ENCODE measurements at places on chromosomes 12 and 14.

DNA sequence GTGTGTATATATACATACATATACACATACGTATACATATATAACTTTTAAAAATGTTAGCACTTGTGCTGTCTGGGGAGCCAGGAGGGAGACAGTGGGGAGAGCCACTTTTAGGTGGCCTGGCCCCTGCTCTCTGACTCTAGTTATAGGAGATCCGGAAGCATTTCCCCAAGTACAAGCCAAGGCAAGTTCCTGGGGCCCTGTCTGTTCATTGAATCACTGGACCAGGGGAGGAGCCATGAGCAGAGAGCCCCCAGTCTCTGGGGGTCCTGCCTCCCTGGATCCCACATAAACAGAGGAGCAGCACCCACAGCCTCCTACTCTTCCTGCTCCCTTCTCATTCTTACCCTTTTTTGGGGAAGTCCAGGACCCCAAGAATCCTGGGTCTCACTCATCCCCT, 45.4 kb upstream of the TMED10 start:
- no peak for DNase-seq

- DNase-seq: no peak
These were observed 11.7 kb upstream of the FLVCR2 start for GRCh38 chr14:75566752-75567151.

GRCh38 chr12:132071040-132071810, 72.9 kb downstream of the DDX51 start:
- no peak for DNase-seq

DNA sequence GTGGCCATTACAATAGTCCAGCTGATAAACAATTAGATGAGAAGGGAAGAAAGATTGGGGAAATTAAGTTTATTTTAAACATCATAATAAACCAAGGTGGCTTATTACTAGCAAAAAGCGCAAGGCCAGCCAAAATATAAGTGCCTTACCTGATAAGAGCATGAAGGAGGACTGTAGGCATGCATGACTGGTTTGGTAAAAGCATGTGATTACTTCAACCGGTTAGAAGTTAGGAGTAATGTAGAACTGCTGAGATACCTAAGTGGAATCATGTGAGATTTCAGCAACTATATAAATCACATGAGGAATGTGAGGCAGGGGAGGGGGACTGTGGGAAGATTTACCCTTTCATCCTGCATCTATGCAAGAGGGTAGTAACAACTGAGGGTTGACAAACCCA, 59.7 kb upstream of the CCDC196 start:
- DNase-seq: no peak

GRCh38 chr12:103884316-103884715, 43.3 kb upstream of the NT5DC3 start:
- DNase-seq: no peak

DNA sequence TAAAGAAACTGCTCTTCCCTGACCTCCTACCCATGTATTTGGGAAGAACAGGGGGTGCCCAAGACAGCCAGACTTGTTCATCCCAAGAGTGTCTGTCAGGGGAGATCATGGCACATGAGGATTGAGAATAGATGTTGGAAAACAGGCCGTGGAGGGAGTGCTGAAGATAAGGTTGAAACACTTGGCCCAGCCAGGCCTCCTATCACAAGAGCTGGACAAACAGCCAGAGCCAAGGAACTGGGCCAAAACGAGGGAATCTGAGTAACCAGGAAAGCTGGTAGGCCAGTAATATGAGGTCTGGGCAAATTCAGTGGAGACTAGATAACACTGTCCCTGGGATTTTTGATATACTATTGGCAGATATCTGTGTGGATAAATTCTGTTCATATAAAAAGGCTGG, 161.7 kb downstream of the TMX1 start:
- DNase-seq: no peak

DNA sequence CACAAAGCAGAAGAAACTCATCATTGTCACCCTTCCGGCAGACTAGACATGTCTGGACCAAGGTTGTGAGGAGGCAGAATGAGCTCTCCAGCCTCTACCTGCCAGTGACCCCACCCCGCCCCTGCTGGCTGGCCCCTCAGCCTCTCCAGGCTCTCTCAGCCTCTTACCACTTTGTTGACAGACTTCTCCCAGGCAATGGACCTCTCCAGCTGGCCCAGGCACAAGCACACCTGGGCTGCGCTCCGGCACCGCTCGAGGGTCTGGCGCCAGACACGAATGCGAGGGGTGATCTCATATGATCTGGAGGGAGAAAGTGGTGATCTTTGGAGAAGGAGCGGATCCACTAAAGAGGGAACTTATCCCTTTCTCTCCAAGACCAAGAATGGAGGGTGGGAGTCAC, 30.3 kb downstream of the BAZ2A start:
- no peak for DNase-seq

GRCh38 chr14:40414386-40414785, 982.2 kb upstream of the FBXO33 start:
- no peak for DNase-seq

DNA sequence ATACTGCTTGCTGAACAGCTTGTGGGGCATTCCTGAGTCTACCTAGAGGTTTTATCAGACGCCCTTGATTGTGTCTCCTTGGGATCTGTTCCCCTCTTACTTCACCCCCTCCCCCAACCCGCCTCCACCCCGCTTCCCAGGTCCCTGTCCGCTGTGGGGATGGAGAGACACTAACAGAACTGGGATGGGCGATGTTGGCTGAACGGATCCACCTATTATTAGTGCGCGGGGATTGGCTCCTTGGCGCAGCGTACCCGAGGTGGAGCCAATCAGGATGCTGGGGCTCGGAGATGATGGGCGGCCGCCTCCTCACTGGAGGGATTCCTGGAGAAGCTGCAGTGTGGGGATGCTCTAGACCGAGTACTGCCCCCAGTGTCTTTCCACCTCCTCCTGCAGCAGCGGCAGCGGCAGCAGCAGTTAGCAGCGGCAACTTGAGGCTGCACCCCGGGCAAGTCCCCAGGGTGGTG, at the start of gene SYT1:
Gene SYT1, plus strand, starts transcription at position 372 of the 467 bp plus-strand sequence.
- peak; percentile 98 for DNase-seq

DNA sequence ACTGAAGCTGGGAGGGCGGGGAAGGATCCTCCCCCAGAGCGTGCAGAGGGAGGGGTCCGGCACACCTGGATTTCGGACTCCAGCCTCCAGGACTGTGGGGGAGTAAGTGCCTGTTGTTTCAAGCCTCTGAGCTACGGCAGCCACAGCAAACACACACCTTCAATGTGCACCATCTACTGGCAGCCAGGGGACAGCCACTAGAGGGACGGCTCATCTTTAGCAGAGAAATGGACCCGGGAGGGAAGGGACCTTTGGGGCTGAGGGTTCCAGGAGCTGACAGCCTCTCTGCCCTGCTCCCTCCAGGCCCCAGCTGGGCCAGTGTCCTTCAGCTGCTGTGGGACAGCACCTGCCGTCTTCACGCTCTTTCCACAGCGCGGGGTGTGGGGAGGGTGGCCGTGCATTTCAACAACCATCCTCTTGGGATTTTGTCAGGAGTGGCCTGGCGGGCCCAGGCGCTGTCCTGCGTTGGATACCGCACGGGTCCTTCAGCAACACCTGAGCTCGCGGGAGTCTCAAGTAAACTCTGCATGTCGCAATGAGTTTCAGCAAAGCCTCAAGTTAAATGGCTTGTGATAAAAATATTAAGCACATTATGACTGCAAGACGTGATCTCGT, 209.2 kb upstream of the C14orf180 start:
- DNase-seq: no peak

DNA sequence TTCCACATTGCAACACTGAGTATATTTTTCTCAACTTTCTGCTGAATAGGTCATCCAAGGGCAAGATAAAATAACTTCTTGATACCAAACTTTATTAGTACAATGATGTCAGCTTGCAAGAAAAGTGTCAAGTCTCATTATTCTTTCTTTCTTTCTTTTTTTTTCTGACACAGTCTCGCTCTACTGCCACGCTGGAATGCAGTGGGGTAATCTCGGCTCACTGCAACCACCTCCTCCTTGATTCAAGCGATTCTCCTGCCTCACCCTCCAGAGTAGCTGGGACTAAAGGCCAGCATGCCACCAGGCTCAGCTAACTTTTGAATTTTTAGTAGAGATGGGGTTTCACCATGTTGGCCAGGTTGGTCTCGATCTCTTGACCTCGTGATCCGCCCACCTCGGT, 523.4 kb downstream of the FSCB start:
- DNase-seq: peak; percentile 6

DNA sequence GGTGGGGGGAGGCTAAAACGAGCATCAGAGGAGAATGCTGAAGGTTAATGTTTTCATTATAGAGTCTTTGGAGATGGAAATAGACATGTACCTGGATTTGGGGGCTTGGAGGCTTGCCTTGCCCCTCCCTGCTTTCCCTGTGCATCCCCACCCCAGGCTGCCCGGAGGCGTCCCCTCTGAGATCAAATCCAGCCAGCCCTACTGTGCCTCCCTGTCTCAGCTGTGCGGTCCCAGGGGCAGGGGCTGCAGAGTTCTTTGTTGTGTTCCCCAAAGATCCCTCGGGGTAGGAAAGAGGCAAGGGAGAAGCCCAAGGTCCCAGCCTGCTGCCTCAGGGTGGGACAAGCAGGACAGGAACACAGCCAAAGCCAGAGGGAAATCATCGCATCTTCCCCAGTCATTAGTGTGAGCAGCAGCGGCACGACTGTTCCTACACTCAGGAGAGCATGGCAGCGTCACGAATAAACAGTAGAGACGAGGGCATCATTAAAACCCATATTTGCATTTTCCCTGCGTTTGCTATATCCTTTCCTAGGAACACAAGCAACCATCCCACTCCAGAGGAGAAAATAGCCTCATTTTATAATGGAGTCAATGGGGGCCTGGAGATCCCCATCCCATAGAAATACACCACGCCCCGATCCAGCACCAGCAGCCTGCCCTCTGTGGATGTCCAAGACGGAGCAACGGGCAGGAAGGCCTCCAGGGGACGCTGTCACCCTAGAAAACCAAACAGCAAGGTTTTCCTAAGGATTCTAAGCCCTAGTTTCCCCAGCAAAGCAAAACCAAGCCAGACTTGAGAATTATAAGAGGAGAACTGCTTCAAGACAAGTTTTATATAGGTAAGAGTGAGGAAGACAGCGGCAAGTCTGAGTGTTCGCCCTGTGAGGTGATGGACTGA, 32.4 kb downstream of the ANO2 start:
- DNase-seq: no peak

DNA sequence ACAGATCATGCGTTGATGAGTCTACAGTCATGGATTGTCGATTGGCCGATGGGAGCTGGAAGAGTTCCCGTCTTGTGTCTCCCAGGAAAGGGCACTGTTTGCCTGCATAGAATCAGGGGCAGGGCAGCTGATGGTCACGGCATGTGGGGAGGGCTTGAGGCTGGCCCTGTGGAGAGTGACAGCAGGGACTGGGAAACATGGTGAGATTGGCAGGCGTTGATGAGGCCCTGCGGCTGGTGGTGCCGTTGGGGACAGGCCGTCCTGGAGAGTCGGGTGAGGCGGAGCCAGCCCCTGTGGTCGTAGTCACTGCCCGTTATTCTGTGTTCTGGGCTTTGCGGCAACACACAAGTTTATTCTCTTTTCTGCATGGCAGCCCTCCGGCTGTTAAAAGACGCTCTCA, 52.9 kb downstream of the TECPR2 start:
- no peak for DNase-seq

GRCh38 chr12:9118158-9118557, 2.4 kb upstream of the A2M start:
- no peak for DNase-seq

DNA sequence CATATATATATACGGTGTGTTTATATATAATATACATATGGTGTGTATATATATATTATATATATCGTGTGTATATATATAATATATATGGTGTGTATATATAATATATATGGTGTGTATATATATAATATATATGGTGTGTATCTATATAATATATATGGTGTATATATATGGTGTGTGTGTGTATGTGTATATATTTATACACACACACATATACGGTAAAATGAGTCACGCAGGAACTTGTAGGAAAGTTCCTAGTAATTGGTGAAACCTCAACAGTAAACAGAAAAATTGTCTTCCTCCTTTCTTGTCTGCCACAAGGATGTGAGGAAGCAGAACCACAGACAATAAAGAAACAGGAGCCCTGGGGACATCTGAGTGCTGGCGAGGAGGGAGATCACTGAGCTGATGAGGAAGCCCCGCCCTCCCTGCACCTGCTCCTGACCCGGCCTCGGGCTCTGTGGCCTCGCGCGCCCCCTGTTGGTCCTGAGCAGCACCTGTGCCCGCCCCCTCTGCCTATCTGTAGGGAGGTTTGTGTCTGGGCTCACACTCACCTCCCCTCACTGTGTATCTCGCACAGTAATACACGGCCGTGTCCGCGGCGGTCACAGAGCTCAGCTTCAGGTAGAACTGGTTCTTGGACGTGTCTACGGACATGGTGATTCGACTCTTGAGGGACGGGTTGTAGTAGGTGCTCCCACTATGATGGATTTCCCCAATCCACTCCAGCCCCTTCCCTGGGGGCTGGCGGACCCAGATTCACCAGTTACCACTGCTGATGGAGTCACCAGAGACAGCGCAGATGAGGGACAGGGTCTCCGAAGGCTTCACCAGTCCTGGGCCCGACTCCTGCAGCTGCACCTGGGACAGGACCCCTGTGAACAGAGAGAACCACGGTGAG, 1079.4 kb downstream of the TMEM121 start:
- peak; percentile 10 for DNase-seq

DNA sequence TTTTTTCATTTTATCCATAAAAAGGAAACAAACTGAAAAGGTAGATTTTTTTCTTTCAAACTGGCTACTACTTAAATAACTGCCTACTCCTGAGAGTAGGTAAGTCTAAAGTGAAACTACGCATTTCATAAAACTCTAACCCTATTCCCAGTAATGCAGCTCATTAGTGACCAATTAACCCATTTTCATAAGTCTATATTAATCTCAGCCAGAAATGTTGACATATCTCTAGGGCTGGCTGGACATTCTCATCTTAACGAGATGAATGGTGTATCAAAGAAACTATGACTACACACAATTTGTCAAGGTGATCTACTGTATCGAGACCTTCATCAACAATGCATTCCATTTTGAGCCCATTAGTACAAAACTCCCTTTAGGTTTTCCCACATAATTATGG, 57.2 kb downstream of the EPS8 start:
- peak; percentile 41 for DNase-seq

DNA sequence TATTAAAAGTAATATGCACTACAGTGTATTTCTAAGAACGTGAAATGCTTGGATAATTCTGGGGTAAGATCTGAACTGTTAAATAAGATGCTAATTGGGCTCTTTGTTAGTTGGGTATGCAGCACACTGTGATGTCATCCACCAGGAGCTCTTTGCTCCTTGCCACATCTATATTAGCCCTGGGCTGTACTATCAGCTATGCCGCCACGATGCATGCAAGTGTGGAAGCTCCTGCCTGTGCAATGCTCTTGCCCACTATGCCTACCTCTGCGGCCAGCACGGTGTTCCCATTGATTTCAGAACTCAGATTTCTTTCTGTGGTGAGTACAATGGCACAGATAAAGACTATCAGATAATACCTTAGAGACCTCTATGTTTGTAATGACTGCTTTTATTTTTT, 165.6 kb downstream of the OTOGL start:
- DNase-seq: no peak

DNA sequence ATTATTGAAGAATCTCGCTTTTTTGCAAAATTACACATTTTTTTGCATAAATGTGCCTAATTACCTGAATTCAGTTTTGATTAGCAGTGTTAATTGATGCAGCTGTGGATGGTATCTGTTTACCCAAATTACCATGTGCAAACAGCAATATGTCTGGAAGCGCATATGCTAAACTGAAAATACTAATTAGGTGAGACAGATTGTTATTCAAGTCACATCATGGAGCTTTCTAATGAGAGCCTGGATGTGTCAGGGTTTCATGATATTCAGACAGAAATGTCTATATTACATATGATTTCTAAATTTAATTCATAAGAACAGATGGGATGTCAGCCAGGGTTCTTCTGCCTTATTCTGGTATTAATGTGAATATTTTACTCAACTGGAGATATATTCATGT, 74.9 kb downstream of the RMST start:
- DNase-seq: no peak
